ENCODE measurements at places on chromosomes 16 and 17. TPM values are rescaled to one million over a fixed set of nuclear protein-coding genes. Genes with fewer than 3 reads are reported as not detected.

DNA sequence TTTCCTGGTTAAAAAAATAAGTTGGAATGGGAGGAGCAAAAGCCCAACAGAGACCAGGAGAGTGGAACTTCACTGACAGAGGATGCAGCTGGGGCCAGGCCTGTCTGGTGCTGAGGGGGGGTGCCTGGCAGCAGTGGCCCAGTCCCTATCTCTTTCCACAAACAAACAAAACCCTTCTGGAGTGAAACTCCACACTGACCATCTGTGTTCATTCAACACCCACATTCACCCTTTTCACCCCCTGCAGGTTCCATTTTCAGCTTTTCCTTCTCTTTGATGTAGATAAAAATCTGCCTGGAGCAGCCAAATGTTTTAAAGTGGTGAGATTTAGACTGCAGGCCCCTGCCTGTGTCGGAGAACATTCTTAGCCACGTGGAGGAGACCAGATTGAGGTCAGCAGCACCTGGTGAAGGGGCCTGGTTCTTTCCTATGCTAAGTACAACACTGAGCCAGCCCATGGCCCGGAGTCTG, 161.4 kb upstream of the CDH11 start:
- no peak for DNase-seq

DNA sequence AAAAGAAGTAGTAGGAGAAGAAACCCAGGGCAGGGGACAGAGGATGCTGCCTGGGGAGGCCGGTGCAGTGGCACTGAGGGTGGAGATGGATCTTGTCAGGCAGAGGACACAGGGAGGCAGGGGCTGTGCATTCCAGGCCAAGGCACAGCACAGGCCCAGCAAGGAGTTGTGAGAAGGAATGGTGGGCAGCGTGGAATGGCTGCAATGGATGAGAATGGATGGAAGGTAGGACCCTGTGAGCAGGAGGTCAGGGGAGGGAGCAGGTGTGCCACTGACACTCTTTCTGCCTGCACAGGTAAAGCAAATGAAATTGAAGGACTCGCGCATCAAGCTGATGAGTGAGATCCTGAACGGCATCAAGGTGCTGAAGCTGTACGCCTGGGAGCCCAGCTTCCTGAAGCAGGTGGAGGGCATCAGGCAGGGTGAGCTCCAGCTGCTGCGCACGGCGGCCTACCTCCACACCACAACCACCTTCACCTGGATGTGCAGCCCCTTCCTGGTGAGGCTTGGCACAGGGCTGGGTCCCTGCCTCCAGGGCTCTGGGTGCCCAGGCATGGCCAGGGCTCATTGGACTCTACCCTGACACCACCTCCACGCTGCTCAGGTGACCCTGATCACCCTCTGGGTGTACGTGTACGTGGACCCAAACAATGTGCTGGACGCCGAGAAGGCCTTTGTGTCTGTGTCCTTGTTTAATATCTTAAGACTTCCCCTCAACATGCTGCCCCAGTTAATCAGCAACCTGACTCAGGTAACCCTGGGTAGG, 32.8 kb downstream of the ABCC3 start:
- DNase-seq = no peak

GRCh38 chr17:73690676-73691075, 46.4 kb upstream of the SDK2 start:
- no peak for DNase-seq

- DNase-seq = peak; percentile 43
Measured at GRCh38 chr16:16036359-16036792, 87.0 kb downstream of the ABCC1 start.

DNA sequence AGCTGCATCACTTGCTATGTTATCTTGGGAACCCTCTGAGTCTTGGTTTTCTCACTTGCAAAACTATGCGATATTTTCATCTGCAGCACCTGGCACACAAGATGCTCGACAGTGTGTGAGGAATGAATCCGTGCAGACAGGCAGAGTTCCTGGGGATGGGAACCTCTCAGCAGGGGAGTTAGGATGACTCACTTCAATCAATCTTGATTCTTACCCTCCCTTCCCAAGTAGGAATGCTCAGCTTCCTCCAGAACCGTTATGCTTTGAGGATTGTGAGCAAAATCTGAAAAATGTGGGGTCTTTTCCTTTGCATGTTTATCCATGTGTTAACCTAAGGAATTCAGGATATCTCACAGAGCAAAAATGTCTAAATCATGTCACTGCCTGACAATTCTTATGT, 68.9 kb upstream of the HNF1B start:
- DNase-seq = no peak

- DNase-seq = no peak
Measured at GRCh38 chr17:40491486-40491885, 9.9 kb downstream of the TNS4 start.

Gene TMC7
- total RNA-seq = 4.4 TPM

DNA sequence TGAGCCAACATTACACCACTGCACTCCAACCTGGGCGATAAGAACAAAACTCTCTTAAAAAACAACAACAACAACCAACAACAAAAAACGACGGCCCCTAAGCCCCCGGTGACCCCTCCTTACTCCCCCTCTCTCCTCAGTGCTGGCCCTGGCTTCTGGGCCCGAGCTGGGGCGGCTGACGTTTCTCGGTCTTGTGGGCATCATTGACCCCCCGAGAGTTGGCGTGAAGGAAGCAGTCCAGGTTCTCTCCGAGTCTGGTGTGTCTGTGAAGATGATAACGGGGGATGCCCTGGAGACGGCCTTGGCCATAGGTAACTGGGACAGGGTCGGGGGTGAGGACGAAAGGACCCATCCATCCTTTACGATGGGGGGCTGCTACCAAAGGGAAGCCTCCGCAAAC, 52.7 kb downstream of the MEAK7 start:
- no peak for DNase-seq

Gene HCRT
- total RNA-seq = not detected

DNA sequence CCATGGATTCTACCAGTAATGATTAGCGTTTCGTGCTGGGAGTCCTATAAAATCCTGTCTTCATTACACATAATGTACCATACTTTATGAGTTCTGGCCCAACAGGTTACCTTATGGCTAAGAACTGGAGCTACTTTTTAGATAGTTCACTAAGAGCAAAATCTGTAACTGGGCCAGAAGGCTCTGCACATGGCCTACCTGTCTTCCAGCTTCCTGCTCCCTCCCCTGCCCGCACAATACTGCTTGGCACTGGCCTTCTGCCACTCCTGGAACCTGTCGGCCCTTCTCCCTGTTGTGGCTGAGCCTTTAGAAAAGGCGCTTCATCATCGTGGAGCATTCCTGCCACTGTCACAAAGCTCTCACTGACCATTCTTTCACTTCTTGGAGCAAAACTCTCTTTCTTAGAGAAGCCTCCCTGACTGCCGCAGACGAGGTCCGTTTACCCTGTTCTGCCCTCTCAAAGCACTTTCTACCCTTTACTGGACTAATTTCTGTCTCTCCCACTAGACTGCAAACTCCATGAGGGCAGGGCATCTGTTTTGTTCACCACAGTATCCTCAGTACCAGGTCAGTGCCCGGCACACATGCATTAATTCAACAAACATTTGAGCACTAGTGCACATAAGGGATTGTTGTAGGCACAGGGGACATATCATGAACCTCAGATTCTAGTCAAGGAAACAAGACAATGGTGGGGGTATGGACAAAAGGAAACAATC, 116.5 kb downstream of the PARN start:
- DNase-seq = no peak

Gene TMED6
- total RNA-seq = 0.59 TPM

GRCh38 chr17:32516940-32517701, 30.3 kb downstream of the CDK5R1 start:
- DNase-seq = no peak

Gene NOG
- 4.8 TPM for total RNA-seq

Gene ABCA9
- total RNA-seq = not detected

DNA sequence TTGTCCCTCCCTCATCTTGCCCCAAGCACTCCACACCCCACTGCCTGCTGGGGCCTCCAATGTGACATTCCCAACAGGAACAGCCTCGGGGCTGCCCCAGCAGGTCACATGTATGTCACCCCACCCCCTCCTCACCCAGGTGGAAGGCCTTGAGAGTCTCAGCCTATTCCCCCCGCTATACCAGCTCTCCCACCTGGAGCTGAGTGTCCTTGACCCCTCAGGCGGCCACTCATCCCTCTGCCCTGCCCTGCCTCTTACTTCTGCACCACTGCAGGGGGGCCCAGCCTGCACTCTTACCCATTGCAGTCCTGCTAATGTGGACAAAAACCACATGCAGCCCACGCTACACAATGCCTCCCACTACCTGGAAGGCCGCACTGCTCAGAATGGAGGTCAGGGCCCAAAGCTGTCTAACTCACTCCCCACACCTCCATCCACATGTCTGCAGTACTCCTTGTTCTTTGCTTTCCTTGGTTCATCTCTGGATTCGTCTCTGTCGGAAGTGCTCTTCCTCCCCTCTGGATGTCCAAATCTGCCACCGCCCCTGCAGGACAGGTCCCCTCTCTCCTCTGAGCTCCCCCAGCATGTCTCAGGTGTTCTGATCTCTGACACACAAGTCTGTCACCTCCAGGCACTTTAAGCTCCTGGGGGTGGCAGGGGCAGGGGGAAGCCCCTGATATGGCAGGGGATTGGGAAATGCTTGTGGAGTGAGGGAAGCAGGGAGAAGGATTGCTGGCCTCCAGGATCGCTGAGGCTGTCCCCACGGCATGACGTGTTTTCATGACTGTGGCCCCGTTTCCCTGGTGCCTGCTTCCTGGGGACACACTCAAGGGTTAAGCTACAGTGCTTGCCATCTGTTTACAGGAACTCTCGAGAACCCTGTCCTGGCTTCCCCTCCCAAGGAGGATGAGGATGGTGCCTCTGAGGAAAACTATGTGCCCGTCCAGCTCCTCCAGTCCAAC, 20.8 kb downstream of the TRPV2 start:
- DNase-seq = no peak

- DNase-seq = peak; percentile 28
Measured at GRCh38 chr16:2471016-2471652, at the start of gene NTN3. Gene NTN3 (plus strand): TSS chr16:2471297. CDS start chr16:2471702, 405 bp downstream.

DNA sequence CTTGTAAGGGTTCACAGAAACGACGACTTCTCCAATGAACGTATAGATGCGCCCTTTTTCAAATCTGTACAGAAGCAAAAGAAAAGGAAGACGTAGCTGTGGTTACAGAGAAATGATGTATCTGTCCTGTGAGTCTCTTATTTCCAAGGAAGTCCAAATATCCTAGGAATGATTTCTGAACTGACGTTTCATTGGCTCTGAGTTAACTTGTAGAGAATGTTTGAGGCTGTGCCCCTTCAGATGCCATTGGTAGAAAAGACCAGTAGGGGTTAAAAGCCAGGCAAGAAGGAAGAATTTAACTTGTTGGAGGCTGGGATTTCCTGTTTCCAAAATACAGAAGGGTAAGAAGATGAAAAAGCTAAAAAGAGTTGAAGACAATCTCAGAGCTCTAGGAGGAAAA, 96.2 kb downstream of the MYO1D start:
- DNase-seq = no peak

- peak; percentile 46 for DNase-seq
Measured at GRCh38 chr16:11896486-11897176, 19.1 kb downstream of the GSPT1 start.

Gene TSPOAP1
- 0.18 TPM for total RNA-seq

Gene SMARCD2
- 73.6 TPM for total RNA-seq

DNA sequence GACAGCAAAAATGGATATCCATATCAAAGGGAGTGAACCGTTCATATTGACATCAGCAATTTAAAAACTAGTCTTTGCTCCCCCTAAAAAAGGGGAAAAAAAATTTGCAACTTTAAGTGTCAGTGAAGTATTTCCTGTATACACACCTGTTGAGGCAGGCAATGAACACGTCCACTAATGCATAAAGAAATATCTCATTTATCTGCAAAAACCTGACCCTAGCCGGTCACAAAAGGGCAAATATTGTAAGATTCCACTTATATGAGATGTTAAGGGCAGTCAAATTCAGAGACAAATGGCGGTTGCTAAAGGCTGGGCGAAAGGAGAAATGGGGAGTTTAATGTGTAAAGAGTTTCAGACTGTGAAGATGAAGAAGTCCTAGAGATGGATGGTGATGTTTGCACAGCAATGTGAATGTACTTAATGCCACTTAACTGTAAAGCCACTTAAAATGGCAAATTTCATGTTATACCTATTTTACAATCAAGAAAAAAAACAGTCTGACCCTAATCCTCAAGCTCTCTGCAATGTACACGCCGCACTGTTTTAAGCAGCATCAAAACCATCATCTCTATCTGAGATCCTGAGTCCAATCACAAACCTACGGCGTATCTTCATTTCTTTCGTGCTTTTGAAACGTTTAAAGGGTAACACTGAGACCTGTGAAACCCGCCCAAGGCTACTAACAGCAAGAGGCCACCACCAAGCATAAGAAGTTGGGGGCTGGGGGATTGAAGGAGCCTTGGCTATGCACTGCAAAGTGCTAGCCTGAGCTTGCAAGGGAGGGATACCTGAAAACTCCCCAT, 1.1 kb downstream of the PARN start:
- no peak for DNase-seq
